Activated CD8-positive, alpha-beta memory T cell treated with anti-CD3 and anti-CD28 coated beads, Interleukin-2, amount 50 U/mL, for 4 hours (primary cell): ENCODE measurements at places on chromosomes 3 and 15.

DNA sequence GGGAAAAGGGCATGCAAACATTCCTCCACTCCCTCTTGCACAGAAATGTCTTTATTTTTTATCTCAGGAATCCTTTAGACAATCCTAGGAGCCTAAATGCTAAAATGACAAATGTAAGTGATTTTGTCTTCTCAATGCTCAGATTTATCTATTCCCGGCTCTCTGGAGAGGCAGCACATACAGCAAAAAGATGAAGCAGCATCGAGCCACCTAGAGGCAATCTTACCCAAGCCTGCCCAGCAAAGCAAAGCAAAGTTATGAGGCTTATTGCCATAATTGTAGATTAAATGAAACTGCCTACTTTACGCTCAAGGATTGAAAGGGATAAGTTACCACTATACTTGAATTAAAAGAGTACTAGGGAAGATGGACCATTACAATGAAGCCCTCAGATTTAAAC is 750.4 kb upstream of the NR2F2 start:
- no peak for DNase-seq

DNA sequence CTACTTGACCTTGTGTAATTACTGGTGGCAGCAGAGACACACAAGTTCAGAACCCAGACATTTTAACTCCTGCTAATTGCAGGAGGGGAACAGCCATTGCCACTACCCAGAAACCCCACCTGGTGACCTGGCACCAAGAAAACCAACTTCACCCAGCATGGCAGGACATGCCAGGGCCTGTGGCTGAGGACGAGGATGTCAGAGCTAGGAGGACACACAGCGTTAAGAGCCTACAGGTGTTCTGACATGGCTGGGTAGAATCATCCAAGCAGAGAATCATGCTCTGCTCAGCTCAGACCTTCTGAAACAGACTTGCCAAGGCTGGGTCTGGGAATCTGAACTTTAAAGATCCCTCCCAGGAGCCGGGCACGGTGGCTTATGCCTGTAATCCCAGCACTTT is 11.7 kb upstream of the SPATA12 start:
- DNase-seq = no peak

GRCh38 chr3:79461129-79461792 is 306.5 kb downstream of the ROBO1 start:
- DNase-seq = no peak

DNA sequence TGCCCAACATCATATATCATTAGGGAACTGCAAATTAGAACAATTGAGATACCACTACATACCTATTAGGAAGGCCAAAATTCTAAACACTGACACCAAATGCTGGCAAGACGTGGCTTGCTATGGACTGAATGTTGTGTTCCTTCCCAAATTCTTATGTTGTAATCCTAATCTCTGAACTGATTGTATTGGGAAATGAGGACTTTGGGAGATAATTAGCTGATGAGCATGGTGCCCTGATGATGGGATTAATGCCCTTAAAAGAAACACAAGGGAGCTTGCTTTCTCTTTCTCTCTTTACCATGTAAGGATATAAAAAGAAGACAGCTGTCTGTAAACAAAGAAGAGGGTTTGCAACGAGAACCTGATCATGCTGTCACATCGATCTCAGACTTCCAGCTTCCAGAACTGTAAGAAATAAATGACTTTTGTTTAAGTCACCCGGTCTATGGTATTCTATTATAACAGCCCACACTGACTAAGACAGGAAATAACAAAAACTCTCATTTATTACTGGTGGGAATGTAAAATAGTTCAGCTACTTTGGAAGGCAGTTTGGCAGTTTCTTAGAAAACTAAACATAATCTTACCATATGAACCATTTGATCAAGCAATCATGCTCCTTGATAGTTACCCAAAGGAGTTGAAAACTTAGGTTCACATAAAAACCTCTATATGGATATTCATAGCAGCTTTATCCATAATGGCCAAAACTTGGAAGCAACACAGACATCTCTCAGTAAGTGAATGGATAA is 458.3 kb upstream of the CBLB start:
- DNase-seq = no peak

GRCh38 chr3:54342676-54343075 is 220.3 kb downstream of the CACNA2D3 start:
- no peak for DNase-seq

DNA sequence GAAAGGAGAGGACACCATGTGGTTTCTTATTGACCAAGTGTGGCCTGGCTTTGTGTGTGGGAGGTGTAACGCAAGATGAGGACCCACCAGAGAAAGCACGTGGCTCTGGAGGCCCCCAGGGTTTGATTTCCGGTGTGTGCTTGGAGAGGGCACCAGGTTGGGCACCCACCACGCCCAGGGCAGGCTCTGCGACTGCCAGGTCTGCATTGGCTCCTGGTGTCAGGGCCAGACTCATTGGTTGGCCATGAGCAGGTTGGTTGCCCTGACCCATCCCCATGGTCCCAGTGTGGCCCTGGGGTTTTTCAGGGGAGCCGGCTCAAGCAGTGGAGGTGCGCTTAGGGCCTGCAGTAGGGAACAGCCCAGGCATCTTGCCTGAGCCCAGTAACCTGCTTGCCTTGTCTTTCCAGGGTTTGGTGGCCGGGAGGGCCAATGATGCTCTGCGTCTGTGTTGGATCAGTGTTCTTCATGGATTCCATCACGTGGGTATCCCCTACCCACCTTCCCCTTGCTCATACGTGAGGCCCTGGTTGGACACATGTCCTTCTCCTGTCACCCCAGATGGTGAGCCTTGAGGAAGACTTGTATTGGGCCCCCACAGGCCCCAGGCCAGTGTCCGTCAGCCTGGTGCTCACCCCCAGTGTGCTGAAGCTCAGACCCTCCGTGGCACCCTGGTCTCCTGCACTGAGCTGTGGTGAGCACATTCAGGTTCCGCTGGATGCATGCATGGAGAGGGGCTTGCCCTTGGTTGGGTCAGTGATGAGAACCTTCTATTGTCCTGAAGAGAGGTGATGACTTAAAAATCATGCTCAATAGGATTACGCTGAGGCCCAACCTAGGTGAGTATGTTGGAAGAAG is 193.9 kb downstream of the UBE3A start:
- peak; percentile 11 for DNase-seq

DNA sequence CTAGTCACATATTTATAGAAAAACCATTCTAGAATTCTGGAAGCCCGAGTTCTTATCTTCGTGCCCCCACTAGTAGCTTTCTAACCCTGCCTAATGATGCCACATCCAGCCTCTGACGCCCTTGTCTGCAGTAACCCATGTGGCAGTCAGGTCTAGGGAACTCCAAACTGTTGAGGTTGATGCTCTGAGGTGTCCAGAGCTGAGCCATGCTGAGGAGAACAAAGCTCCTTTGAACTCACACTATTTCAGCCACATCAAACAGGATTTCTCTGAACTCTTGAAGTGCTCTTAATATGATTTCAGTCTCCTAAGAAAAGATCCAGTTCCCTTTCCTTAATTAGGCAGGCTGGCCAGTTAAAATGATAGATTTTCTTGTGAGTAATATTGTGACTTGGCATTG is 150.5 kb upstream of the ST8SIA2 start:
- no peak for DNase-seq

GRCh38 chr3:55435491-55435890 is 51.6 kb downstream of the WNT5A start:
- no peak for DNase-seq
